ENCODE measurements at places on chromosomes 4 and X. TPM values are rescaled to one million over a fixed set of nuclear protein-coding genes. Genes with fewer than 3 reads are reported as not detected.

DNA sequence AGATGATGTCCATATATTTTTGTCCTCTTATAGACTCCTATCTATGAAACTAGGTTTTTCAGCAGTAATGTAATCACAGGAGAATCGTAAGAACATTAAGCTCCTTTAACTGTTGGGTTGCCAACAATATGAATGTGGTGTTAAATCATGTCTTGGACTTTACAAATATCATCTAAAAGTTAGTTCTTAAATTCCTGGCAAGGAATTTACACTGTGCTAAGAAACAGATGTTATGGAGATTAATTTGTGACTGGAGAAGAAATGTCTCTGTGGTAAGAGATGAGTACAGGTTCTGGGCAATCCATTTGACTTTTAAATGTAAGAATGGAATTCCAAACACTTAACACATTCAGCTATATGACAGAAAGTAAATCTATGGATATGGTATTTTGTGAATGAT lies 34.6 kb downstream of the CNKSR2 start:
- no peak overlapping the region for H3K27ac ChIP-seq
- H3K36me3 ChIP-seq, result no peaks in the 10 kb centered on the region
- no peak overlapping the region for H3K4me3 ChIP-seq
- H3K4me1 ChIP-seq, result peaks cover 22% of the 10 kb centered on the region

GRCh38 chr4:188308142-188308541 lies 168.9 kb downstream of the TRIML1 start:
- H3K27me3 ChIP-seq, result no peaks in the 10 kb centered on the region
- no peaks in the 10 kb centered on the region for H3K4me1 ChIP-seq
- no peak for DNase-seq
- no peak overlapping the region for H3K27ac ChIP-seq
- H3K36me3 ChIP-seq, result no peaks in the 10 kb centered on the region

LEF1 gene
- not detected for total RNA-seq

DNA sequence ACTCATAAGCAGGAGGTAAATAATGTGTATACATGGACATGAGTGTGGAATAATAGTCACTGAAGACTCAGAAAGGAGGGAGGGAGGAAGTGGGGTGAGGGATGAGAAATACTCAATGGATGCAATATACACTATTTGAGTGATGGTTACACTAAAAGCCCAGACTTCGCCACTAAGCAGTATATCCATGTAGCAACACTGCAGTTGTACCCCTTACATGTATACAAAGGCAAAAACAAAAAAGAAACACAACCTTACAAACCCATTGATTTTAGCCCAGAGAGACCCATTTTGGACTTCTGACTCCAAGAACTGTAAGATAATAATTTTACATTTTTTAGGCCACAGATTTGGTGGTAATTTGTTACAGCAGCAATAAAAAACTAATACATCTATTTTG lies 51.5 kb downstream of the VMA21 start:
- DNase-seq, result no peak
- H3K27ac ChIP-seq, result no peak overlapping the region
- H3K4me1 ChIP-seq, result no peaks in the 10 kb centered on the region
- H3K4me3 ChIP-seq, result no peak overlapping the region
- H3K27me3 ChIP-seq, result no peaks in the 10 kb centered on the region

GRCh38 chr4:16807355-16807754 lies 91.1 kb downstream of the LDB2 start:
- H3K36me3 ChIP-seq, result peaks cover 6% of the 10 kb centered on the region
- no peak overlapping the region for H3K4me3 ChIP-seq
- no peak for DNase-seq
- H3K27me3 ChIP-seq, result no peaks in the 10 kb centered on the region
- no peaks in the 10 kb centered on the region for H3K4me1 ChIP-seq

DNA sequence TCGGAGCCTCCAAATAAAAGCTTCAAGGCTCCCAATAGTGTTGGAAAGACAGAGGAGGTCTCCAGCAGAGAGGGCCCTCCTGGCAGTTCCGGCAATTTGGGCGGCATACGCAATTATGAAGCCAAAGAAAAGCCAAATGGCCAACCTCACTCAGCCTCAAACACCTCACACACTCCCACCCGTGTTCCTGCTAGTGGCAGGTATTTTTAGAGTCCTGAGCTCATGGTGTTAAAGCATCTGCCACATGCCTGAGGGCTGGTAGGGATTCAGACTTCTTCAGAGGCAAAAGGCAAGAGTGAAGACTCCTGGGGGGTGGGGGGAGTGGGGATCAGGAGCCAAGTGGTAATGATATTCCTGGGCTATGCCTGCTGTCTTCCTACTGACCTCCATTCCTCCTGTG lies 7.4 kb downstream of the RAB33A start:
- peaks cover 6% of the 10 kb centered on the region for H3K4me1 ChIP-seq
- no peak for DNase-seq
- H3K27ac ChIP-seq, result no peak overlapping the region
- H3K27me3 ChIP-seq, result no peaks in the 10 kb centered on the region

- H3K36me3 ChIP-seq, result no peaks in the 10 kb centered on the region
- H3K4me1 ChIP-seq, result no peaks in the 10 kb centered on the region
- no peak overlapping the region for H3K27ac ChIP-seq
- no peak for DNase-seq
- H3K27me3 ChIP-seq, result no peaks in the 10 kb centered on the region
- no peak overlapping the region for H3K4me3 ChIP-seq
These were observed 9.0 kb downstream of the ARAP2 start for GRCh38 chr4:36235306-36235705.

GRCh38 chr4:795726-796119 lies 30.2 kb downstream of the CPLX1 start:
- no peak overlapping the region for H3K4me3 ChIP-seq
- no peaks in the 10 kb centered on the region for H3K36me3 ChIP-seq
- H3K27me3 ChIP-seq, result peaks cover 58% of the 10 kb centered on the region
- no peak for DNase-seq
- H3K27ac ChIP-seq, result no peak overlapping the region

CACNA1F gene
- total RNA-seq, result not detected

DNA sequence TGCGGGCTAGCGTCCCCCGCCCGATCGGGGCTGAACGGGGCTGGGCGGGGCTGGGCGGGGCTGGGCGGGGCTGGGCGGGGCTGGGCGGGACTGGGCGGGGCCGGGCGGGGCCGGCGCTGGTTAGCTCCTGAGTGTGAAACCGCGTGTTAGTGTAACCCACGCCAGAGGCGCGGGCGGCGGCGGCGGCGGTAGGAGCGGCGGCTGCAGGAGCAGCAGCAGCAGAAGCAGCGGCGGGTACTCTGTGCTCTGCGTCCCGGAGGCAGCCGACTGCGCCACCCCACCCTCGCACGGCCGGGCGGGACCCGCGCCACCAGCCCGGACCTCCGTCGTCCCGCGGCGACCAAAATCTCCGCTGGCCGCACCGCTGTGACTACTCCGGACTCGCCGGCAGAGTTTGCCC lies 128.1 kb downstream of the LAS1L start:
- no peaks in the 10 kb centered on the region for H3K4me1 ChIP-seq
- H3K4me3 ChIP-seq, result peak overlapping the region; percentile 52
- H3K27me3 ChIP-seq, result 0 out of 2 replicates have a peak, but pooled peaks cover 6% of the 10 kb centered on the region
- H3K27ac ChIP-seq, result no peak overlapping the region

GRCh38 chrX:48601741-48602394 lies 4.6 kb downstream of the WDR13 start:
- no peak overlapping the region for H3K4me3 ChIP-seq
- no peaks in the 10 kb centered on the region for H3K4me1 ChIP-seq
- no peak for DNase-seq
- no peaks in the 10 kb centered on the region for H3K27me3 ChIP-seq
- no peaks in the 10 kb centered on the region for H3K36me3 ChIP-seq
- H3K27ac ChIP-seq, result no peak overlapping the region

- no peak overlapping the region for H3K4me3 ChIP-seq
- H3K4me1 ChIP-seq, result no peaks in the 10 kb centered on the region
- no peaks in the 10 kb centered on the region for H3K27me3 ChIP-seq
- no peaks in the 10 kb centered on the region for H3K36me3 ChIP-seq
- DNase-seq, result no peak
- H3K27ac ChIP-seq, result no peak overlapping the region
These were observed 213.1 kb downstream of the TRAM1L1 start for GRCh38 chr4:116872308-116872707.

DNA sequence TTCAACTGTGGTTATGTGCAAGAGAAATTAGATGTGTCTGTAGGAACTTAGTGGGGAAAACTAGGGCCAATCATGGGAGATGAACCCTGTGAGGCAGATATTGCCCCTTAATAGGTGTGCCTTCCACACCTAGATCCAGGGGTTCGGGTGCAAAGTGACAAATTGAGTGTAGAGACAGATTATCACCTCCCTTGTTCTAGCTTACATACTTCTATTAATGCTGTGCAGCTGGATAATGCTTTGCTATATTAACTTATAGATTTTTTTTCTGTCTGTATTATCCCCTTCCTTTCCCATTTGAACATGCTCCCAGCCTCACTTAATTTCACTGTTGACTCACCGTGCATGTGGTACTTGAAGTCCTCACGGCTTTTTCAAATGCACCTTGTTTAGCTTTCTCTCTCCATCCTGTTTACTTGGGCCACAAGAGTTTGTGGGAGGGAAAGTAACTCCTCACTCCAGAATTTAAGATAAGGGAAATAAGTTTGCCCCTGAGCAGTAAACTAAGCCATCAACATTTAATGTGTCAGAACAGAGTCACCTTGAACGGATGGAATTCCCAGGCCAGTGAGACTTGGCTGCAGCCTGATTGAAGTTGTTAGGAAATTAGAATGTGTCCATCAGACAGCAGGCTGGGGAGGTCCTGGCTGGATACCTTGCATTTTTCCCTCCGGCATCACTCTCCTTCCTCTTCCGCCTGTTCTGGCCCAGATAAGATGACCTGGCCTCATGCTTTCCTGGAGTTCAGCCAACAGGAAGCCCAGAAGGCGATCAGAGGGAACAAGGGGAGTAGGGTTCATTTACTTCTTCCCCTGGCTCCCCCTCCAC lies 478.4 kb downstream of the BCOR start:
- H3K36me3 ChIP-seq, result no peaks in the 10 kb centered on the region
- H3K4me3 ChIP-seq, result no peak overlapping the region
- DNase-seq, result no peak
- no peak overlapping the region for H3K27ac ChIP-seq
- H3K27me3 ChIP-seq, result no peaks in the 10 kb centered on the region
- H3K4me1 ChIP-seq, result no peaks in the 10 kb centered on the region

GRCh38 chr4:10115271-10115796 lies 1.3 kb downstream of the WDR1 start:
- H3K27ac ChIP-seq, result peak overlapping the region; percentile 69
- H3K4me1 ChIP-seq, result peaks cover 43% of the 10 kb centered on the region
- DNase-seq, result peak; percentile 85
- no peaks in the 10 kb centered on the region for H3K27me3 ChIP-seq
- H3K36me3 ChIP-seq, result peaks cover 42% of the 10 kb centered on the region
